ENCODE measurements at places on chromosomes 6 and 20.

- DNase-seq = no peak
Observed at GRCh38 chr20:50569864-50570836, 60.0 kb downstream of the PTPN1 start.

DNA sequence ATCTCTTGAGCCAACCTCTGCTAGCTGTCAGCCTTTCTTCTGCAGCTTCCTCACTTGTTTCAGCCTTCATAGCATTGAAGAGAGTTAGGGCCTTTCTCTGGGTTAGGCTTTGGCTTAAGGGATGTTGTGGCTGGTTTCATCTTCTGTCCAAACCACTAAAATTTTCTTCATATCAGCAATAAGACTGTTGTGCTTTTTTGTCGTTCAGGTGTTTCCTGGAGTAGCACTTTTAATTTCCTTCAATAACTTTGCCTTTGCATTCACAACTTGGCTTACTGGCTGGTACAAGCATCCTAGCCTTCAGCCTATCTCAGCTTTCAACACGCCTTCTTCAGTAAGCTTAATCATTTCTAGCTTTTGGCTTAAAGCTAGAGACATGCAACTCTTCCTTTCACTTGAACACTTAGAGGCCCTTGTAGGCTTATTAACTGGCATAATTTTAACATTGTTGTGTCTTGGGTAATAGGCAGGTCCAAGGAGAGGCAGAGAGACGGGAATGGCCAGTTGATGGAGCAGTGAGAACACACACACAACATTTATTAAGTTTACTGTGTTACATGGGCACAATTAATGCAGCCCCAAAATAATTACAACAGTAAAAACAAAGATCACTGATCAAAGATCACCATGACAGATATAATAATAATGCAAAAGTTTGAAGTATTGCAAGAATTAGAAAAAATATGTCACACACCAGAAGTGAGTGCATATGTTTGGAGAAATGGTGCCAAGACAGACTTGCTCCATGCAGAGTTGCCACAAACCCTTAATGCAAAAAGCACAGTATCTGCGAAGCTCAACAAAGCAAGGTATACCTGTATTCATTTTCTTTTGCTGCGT, 98.6 kb downstream of the HIVEP1 start:
- no peak for DNase-seq

- DNase-seq = no peak
Observed at GRCh38 chr6:151762817-151763216, 44.7 kb upstream of the ESR1 start.

DNA sequence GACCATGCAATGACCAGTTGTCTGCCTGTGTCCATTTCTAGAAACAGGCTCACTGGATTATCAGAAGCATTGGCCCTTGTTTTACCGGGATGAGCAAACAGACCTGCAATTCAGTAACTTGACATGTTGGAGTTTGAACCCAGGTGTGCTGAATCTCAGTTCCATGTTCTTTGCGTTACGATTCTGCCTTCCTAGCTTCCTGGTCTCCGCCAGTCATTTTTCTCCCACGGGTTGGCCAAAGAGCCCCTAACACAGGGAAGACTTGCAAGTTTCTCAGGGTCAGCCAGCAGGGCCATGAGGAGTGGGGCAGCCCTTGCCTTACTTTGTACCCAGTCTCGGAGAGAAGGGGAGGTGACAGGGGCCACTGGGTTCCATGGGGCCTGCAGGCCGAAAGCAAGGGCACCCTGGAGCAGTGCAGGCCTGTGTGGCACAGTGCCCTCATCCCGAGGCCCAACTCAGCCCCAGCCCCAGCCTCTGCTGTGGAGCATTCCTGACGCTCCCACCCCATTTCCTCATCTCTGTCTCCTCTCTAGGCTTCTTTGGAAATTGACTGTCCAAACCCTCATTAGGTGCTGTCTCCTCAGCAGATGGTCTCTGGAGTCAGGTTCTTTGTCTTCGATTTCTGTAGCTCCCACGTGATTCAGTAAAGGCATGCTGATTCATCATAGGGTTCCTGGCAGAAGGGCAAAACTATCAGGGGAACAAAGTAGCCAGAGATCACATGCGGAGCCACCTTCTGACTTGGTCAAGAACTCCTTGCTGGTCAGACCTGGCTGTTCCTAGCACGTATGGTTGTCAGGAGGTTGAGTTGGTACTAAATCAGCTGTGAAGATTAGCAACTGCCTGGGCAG, 23.6 kb downstream of the CDS2 start:
- peak; percentile 10 for DNase-seq

GRCh38 chr6:64889144-64889543, 817.9 kb downstream of the EYS start:
- no peak for DNase-seq

Data from NCI-H69 (cell line).